ENCODE measurements at places on chromosomes 1 and 21.

GRCh38 chr1:37478451-37478881 lies 4.1 kb downstream of the ZC3H12A start:
- DNase-seq: no peak

- DNase-seq: no peak
These were observed 24.8 kb upstream of the NMNAT2 start for GRCh38 chr1:183443011-183443410.

GRCh38 chr1:83882906-83883305 lies 116.0 kb downstream of the TTLL7 start:
- DNase-seq: no peak

DNA sequence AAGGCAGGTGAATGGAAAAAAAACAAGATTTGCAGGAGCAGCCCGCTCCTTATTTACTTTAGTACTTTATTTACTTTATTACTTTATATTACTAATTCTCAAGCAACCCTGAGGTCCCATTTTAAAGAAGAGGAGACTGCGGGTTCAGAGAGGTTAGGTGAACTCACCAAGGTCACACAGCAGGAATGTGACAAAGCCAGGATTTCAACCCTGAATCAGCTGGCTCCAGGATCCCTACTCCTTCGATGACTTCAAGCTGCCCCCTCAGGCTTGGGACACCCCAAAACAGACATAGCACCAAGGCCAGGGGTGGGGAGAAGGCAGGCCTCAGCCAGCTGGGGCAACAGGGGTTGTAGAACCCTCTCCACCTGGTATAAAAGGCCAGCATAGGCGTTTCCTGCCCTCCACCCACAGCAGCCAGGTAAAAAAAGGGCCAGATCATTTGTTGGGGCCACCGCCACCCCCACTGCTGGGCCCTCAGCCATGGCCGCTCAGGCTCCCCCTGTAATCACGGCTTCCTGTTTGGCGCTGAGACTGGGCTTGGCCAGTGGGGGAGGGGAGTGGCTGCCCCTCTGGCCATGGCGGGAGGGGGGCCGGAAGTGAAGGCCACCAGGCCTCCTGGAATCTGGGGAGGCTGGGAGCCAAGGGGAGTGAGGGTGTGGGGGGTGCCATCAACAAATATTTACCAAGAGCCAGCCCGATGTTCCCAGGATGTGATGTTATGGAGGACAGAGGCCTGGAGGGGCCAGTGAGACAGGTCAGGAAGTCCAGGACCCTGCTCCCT lies 6.6 kb downstream of the SDC3 start:
- DNase-seq: no peak

DNA sequence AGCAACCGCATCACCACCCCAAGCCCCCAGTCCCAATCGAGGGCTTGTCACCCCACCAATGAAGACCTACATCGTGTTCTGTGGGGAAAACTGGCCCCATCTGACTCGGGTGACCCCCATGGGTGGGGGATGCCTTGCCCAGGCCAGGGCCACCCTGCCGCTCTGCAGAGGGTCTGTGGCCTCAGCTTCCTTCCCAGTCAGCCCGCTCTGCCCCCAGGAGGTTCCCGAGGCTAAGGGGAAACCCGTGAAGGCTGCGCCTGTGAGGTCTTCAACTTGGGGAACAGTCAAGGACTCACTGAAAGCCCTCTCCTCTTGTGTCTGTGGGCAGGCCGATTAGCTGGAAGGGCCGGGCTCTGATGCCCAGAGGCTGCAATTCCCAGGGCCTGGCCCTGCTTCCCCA lies 2.0 kb downstream of the SRARP start:
- DNase-seq: no peak

DNA sequence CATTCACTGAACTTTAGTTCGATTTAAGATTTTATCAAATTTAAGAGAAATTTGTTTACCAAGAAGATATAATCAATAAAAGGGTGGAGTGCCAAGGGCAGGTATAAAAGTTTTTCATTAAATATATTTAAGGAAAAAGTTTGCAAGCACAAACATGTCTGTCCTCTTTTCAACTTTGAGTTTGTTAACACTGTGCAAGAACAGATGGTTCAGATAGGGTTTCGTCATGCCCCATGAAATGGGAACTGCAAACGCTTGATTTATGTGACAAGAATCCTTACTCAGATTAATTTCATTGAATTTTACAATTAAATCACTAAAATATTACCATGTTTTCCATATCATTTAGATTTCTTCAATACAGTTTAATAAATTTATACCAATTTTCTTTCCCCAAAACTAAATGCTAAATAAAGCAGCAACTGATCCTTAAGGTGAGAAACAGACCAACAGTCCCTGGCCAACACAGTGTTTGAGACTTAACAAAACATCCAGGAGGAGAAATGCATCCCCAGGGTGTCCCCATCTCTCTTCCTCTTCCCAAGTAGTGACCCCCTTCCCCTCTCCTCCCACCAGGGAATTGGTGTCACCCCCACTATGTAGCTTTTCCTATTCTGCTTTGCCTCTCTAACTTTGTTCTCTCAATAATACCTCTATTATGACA lies 292.9 kb downstream of the LTN1 start:
- no peak for DNase-seq

GRCh38 chr1:66160719-66161118 lies 368.0 kb downstream of the PDE4B start:
- DNase-seq: no peak

GRCh38 chr1:156841295-156841855 lies 17.5 kb downstream of the INSRR start:
- no peak for DNase-seq

DNA sequence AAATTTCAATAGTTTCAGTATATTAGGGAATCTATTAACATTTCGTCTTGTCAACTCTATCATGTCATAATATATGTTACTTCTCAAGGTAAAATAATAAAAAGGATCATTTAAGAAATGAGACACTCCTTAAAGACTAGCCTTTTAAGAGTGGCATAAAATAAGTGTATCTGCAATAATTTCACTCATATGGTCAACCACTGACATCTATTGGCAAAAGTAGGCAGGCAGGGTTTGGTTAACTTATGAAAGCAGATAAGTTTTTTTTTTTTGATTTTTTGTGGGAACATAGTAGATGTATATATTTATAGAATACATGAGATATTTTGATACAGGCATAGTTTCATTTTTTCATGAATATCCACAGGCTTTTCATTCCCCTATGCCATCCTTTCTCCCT lies 5.5 kb upstream of the RGS21 start:
- no peak for DNase-seq

DNA sequence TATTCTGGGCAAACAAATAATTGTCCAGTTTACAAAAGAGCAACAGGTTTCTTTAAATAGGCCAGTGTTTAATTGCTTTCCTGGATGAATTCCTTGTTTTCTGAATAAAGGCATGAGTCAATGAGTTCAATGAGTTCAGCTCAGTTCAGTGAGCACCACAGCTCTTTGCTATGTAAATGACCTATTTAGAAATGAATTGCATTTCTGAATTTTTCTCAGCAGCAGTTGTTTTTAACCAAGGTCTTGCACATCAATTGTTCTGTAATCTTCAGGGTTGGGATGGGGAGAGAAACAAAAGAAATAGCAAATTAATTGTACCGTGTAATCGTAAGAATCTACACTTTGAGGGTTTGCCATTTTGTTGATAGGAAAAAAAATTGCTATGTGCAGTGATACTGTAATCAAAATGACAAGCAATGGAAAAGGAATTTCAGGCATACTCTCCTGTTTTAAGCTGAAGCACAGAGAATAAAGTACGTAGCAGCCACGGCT lies 45.7 kb downstream of the MIS18A start:
- no peak for DNase-seq

- DNase-seq: no peak
These were observed 118.5 kb upstream of the ADAR start for GRCh38 chr1:154726443-154726842.

GRCh38 chr1:54967372-54967771 lies 13.1 kb upstream of the TMEM61 start:
- DNase-seq: no peak

GRCh38 chr1:84736944-84737343 lies 46.7 kb upstream of the SSX2IP start:
- no peak for DNase-seq

DNA sequence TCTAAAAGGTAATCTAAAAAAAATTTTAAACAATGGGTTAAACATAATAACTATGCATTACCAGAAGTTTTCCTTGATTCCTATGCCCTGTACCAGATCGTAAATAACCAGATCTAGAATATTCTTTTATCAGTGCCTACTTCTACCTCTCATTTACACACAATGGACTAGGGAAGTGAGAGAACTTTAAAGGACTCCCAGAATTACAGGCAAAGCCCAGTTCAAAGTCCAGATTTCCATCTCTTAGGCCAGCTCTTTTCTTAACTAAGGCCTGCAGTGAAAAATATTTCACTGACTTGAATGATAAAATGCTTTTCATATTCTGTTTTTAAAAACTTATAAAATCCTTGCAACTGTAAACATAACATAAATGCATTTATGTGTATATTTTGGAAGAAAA lies 32.6 kb downstream of the ESRRG start:
- DNase-seq: no peak

DNA sequence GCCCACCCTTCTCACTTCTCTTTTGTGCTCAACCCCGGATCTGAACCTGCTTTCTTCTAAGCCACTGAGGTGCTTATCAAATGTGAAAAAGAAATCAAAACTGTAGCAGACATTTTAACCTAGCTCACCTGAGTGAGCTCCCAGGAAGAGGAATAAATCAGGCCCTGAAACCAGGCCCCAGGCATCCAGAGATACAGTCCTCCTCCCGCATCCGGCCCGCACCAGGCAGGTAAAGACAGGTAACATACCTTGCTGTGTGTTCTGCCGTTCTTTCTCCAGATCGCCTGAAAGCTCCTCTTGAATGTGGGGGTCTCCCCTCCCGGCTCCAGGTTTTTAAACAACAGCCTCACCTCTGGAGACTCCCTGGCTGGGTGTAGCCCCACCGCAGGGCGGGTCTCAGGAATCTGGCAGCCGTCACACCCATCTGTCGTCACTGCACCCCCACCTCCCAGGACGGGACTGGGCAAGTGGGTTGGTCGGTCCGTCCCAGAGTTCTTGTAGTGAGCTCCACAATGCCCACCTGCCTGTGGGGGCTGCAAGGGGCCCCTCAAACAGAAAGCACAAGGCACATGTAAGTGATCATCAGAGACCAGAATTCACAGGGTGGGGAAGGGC lies at the start of gene LAMB3:
Gene LAMB3 (minus strand): TSS at position 305 of the 615 bp plus-strand sequence. CDS start 1,481 bp downstream, outside the sequence.
- DNase-seq: no peak

- DNase-seq: no peak
These were observed 752 bp upstream of the ACTA1 start for GRCh38 chr1:229434641-229435051.

GRCh38 chr1:239891621-239892358 lies 199.9 kb upstream of the FMN2 start:
- no peak for DNase-seq

DNA sequence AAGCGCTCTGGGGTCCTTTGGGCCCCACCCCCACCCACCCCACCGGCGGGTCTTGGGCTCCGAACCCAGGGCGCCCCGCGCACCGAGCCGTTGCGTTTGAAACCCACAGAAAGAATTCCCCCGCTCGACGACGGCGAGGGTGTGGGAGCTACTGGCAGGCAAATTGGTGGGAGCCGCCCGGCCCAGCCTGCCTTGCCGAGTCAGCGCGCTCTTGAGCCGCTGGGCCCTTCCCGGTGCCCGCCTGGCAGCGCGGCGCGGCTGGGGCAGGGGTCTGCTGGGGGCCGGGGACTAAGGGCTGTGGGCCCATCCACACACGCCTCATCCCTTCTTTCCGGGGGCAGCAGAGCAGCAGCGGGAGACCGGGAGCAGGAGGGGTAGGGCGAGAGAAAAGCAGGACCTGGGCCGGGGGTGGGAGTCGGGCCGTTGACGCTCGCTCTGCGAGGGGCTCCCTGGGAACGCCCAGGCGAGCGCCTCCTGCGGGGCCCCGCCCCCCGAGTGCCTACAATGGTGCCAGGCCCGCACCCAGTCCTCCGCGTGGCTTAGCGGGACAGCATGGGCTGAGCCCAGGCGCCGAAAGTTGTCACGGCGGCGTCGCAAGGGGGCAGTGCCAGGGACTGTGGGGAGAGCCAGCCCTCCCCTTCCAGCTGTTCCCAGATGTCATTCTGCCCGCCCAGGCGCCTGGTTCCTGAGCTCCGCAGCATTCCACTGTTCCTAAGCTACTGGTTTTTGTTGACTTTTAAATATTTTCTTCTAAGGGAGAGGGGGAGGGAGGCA lies at the start of gene C1orf94:
Gene C1orf94 (plus strand): TSS at position 78 of the 774 bp plus-strand sequence. CDS start 883 bp downstream, outside the sequence.
- DNase-seq: no peak

GRCh38 chr1:155890251-155890650 lies 20.9 kb downstream of the RIT1 start:
- no peak for DNase-seq

GRCh38 chr1:208747979-208748378 lies 503.8 kb upstream of the PLXNA2 start:
- no peak for DNase-seq

- no peak for DNase-seq
These were observed 18.0 kb downstream of the SERTAD4 start for GRCh38 chr1:210250665-210250997.

GRCh38 chr1:159077120-159077961 lies 775 bp upstream of the AIM2 start:
- no peak for DNase-seq

DNA sequence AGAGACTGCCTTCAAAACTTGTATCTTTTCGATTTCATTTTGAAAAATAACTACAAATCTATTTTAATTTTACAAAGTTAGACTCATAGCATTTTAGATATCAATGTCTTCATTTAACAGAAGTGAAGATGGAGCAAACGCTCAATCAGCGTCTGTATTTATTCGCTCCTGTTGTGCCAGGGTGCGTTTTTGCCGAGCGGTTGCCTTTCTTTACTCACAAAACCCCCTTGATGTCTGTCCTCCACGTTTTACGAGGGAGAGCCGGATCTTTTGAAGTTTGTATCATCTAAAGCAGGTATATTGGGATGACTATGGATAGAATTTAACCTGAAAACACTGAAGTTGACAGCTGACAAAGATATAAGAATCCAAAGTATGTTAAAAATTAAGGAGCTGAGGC lies 44.6 kb downstream of the MRPL39 start:
- DNase-seq: no peak

GRCh38 chr1:178038372-178038771 lies 55.5 kb upstream of the RASAL2 start:
- no peak for DNase-seq

GRCh38 chr1:211468595-211468994 lies 23.4 kb downstream of the RD3 start:
- no peak for DNase-seq

- DNase-seq: no peak
These were observed 50.6 kb downstream of the SLC2A1 start for GRCh38 chr1:42908046-42908445.

- no peak for DNase-seq
These were observed 9.0 kb upstream of the RHBG start for GRCh38 chr1:156359973-156360372.

GRCh38 chr1:36148821-36149236 lies 457 bp downstream of the TRAPPC3 start:
- no peak for DNase-seq

GRCh38 chr21:26421724-26422123 lies 151.4 kb downstream of the CYYR1 start:
- DNase-seq: no peak

DNA sequence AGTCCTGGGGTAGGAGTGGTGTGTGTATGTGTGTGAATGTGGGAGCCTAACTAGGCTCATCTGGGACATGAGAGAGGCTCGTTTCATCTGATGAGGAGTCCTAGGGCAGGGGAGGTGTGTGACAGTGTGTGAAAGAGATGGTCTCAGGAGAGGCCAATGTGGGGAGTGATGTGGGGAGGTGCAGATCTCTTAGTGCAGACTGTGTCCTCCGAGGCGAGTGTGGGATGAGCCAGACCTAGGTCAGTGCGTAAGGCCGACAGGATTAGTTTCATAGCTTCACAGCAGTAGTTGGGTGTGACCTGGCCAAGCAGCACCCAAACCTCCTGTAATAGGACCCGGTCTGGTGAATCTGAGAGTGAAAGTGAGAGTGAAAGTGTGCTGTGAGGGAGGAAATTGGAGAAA lies 94.7 kb downstream of the LIPI start:
- no peak for DNase-seq

All from cortex of kidney (tissue), 1 donor.